Cortex of kidney (tissue), 1 donor: ENCODE measurements at places on chromosomes 6 and 20.

GRCh38 chr20:62977613-62978560 lies 25.4 kb downstream of the SLC17A9 start:
- DNase-seq, result no peak

DNA sequence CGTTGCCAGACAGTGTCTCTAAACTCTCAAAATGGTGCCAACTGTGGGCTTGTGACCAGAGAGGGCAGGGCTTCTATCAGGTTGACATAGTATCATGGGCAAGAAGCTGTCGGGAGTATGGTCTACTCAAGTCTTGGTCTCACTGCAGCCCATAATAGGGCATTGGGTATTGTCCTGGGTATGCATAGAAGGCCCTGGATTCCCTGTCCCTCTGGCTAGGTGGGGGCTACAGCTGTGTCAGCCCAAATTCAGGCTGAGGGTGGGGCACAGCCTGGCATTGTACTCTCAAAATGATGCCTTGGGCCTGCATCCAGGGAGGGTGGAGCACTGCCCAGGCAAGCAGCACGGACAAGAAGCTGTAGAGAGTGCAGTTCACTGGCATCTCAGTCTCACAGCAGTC lies 408.8 kb upstream of the MAN1A1 start:
- DNase-seq, result no peak

GRCh38 chr20:7853493-7853892 lies 86.8 kb downstream of the HAO1 start:
- no peak for DNase-seq

- no peak for DNase-seq
Observed at GRCh38 chr6:44004625-44005506, 122.4 kb downstream of the MRPL14 start.

- DNase-seq, result no peak
Observed at GRCh38 chr20:47432834-47433210, 68.9 kb upstream of the NCOA3 start.

DNA sequence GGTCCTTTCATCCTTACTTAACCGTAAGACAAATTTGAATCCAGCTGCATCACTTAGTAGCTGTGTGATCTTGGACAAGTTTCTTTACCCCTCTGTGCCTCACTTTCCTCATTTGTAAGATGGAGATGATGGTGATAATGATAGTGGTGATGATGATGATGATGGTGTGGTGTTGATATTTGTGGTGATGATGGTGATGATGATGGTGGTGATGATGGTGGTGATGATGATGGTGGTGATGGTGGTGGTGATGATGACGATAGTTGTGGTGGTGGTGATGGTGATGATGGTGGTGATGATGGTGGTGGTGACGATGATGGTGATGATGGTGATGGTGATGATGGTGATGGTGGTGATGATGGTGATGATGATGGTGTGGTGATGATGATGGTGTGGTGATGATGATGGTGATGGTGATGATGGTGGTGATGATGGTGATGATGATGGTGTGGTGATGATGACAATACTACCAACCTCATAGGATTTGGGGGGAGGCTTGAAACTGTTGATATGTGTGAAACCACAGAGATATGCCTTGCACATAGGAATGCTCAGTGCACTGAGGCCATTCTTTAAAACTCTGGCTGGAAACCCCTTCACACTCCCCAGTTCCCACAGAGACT lies 233.2 kb downstream of the LY86 start:
- DNase-seq, result no peak

DNA sequence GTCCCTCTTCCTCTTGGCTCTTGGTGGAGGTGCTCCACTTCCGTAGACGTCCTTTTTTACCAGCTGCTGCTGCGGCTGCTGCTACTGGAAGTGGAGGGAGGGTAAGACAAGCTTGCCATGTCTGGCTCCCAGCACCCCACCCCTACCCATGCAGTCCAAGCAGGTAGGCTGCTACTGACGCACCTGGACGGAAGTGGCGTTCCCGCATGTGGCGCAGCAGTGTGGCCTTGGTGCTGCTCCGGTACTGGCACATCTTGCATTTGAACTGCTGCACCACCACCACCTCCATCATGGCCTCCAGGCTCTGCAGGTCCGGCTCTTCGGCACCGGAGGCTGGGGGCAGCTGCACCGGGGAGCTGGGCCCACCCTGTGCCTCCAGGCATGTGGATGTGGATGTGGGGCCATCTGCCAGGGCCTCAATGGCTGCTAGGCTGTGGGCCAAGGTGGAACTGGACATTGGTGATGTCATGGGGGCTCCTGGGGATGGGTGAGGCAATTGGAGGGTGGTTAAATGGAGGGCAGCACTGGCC lies 4.4 kb downstream of the ZNF335 start:
- no peak for DNase-seq

- DNase-seq, result no peak
Observed at GRCh38 chr20:35444226-35444625, 6.2 kb upstream of the GDF5 start.
